NCI-H187 (cell line): ENCODE measurements at places on chromosomes 6 and 20.

DNA sequence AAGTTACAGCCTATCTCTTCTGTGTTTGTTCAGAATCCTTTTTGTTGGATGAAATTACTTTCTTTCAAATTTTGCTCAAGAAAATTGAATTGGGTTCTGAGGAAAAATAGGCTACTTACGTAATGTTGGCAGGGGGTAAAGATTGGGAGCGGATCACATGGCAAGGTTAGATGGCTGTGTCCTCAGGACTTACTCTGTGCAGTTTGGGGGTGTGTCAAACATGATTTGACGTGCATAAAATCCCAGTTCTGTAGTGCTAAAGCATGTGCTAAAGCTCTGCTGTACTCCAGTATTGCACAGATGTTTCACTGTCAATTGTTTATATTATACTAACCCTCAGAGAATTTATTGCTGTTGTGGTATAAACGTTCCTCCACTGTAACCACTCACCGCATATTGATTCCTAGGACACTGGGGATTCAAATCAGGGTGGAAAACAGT is 2.6 kb downstream of the NT5E start:
- no peak for DNase-seq

DNA sequence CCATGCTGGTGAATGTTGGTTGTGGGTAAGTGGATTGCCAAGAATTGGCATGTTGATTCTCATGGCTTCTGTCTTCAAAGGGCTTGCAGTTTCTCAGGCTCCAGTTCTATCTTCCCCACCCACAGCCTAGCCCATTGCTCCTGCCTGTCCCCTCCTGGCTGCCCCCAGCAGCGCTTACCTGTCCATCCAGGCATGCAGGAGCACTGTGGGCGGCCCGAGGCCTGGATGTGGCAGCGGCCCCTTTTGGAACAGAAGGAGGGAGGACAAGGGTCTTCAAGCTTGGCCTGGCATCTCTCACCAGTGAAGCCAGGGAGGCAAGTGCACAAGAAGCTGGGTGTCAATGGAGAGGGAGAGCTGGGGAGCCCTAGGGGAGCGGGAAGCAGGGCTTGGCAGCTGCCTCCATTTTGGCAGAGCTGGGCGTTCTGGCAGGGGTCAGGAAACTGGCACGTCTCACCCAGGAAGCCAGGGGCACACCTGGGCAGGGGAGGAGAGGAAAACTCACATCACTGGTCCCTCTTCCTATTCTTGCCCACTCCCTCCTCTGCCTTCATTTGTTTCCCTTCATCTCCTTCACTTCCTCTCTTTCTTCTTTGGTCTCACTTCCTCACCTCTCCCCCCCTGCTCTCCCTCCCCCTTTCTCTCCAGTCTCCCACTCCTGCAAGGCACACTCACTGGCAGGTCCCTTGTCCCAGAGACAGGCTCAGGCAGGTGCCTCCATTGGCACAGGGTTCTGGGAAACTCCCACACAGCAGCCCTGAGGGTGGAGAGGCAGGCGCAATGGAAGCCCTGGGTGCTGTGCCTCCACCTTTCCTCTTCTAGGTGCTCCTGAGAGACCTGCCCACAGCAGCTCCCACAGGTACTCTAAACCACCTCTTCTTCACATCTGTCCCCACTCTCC is 1.3 kb downstream of the NOTCH4 start:
- no peak for DNase-seq

GRCh38 chr6:127900935-127901334 is at the start of gene THEMIS:
Gene THEMIS, minus strand, starts transcription at chr6:127901058. Its CDS starts 126 bp downstream, at chr6:127900932.
- no peak for DNase-seq

- DNase-seq = no peak
These were observed 4.4 kb downstream of the GSS start for GRCh38 chr20:34951252-34951651.

DNA sequence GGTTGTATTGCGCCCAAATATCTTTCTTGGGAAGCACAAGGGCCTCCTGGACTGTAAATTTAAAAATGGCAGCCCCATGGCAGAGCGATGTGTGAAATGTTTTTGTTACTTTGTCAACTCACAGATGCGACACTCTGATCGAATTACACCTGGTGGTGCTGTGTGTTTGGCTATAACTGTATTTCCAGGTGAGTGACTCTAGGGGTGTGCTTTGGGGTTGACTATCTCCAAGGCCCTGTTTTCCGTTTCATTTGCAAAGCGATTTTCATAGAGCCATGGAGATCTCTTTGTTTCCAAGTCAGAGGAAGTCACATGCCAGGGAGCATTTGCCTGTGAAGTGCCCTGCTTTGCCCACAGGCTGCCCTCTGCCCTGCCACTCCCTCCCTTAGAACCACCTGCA is 93.5 kb downstream of the CDC5L start:
- no peak for DNase-seq

GRCh38 chr20:37506152-37506725 is 14.8 kb upstream of the NNAT start:
- no peak for DNase-seq

- no peak for DNase-seq
These were observed 528.2 kb downstream of the HDGFL1 start for GRCh38 chr6:23097566-23097965.

DNA sequence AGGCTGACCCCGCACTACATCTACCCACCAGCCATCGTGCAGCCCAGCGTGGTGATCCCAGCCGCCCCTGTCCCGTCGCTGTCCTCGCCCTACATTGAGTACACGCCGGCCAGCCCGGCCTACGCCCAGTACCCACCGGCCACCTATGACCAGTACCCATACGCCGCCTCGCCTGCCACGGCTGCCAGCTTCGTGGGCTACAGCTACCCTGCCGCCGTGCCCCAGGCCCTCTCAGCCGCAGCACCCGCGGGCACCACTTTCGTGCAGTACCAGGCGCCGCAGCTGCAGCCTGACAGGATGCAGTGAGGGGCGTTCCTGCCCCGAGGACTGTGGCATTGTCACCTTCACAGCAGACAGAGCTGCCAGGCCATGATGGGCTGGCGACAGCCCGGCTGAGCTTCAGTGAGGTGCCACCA is 16.4 kb downstream of the RBM38 start:
- no peak for DNase-seq

DNA sequence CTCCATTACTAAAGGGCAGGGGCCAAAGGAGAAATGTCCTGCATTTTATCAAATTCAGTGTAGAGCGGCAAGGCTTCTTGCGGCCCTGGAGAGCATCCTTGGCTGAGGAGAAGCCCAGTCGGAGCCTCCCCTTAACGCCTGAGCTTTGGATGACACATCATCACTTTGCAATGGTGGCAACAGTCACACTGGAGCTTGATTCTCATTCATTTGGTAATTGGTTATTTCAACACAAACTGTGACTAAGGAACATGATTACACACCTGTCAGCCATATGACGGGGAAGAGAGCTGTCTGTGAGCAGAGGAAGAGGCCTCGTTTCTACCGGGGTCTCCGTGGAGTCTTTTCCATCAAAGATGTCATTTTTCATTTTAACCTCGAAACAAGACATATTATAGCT is 81.4 kb downstream of the SOBP start:
- DNase-seq = no peak

- DNase-seq = no peak
These were observed 40.9 kb upstream of the KIF13A start for GRCh38 chr6:18028332-18028731.

DNA sequence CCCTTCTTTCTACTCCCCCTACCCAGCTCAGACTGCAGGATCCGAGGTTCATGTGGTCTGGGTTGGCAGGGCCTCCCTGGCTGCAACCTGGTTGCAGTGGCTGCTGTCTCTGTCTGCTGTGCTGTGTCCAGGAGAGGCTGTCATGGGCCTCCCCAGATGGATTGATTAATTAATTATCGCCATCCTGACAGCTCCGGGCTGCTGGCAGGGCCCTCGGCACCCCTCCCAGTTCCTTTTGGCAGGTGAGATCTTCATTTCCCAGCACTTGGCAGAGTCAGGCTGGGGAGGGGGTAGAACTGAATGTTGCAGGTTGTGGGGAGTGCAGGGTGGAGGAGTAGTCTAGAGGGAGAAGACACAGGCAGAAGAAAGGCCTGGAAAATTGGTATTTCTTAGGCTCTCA is 56.7 kb upstream of the ZFAND3 start:
- no peak for DNase-seq

DNA sequence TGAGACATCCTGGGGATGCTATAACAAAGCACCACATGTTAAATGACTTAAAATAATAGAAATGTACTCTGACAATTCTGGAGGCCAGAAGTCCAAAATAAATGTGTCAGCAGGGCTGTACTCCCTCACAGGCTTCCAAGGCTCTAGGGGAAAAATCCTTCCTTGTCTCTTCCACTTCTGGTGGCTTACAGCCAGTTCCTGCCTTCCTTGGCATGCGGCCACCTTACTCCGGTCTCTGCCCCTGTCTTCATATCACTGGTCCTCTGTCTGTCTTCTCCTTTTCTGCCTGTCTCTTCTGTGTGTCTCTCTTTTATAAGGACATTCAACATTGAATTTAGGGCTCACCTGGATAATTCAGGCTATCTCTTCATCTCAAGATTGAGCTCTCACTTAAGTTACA is 155.3 kb upstream of the SYNCRIP start:
- DNase-seq = no peak

DNA sequence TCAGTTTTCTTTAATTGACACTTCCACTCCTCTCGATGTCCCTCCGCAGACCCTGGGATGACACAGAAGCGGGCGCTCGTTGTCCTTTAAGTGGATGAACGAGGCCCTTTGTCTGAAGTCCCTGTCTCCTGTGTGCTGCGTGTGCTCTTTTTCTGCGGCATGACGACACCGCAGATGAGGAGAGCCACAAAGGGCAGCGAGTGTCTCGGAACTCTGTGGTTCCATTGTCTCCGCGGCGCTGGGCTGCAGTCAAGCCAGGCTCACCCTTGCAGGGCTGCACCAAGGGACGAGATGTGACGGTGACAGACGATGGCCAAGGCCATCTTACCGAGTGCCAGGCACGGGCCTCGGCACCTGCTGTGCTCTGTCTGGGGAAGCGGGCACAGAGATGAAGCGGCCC is 10.6 kb downstream of the PRR18 start:
- no peak for DNase-seq

GRCh38 chr20:14611479-14611878 is 274.1 kb upstream of the FLRT3 start:
- DNase-seq = no peak

- no peak for DNase-seq
These were observed 101.1 kb upstream of the PLCB4 start for GRCh38 chr20:8967641-8968245.

GRCh38 chr6:579339-579738 is 77.6 kb downstream of the HUS1B start:
- DNase-seq = no peak
